ENCODE measurements at places on chromosomes 7 and 10. TPM values are rescaled to one million over a fixed set of nuclear protein-coding genes. Genes with fewer than 3 reads are reported as not detected.
A peak's percentile ranks its signal among the peaks of the same experiment; 100 is the strongest.

GARIN1A gene
- total RNA-seq = 2.4 TPM

EPO gene
- not detected for total RNA-seq

PPP1R3C gene
- total RNA-seq = not detected

DNA sequence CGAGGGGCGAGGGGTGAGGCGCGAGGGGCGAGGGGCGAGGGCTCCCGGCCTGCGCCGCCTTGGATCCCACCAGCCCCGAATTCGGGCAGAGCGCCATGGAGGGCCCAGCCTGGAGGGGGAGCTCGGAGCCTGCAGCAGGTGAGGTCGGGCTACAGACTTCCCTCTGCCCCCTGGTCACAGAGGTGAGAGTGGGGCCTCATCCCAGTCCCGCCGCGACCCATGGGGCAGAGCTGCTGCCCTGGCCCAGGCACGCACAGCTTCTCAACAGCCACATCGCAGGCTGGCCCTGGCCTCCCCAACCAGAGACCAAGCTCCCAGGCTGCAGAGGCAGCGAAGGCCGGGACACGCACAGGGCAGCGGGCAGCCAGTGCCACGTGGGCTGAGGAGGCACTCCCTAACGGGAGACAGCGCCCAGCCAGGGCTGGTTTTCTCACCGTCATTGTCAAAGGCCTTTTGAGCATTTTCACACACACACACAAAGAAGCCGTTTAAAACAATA lies 191.8 kb downstream of the PTPRN2 start:
- H3K4me1 ChIP-seq = no peaks in the 10 kb centered on the region
- H3K4me3 ChIP-seq = no peak overlapping the region
- no peak for DNase-seq
- no peak overlapping the region for H3K27ac ChIP-seq

GRCh38 chr10:73379064-73379748 lies 20.5 kb upstream of the CFAP70 start:
- H3K27me3 ChIP-seq = no peaks in the 10 kb centered on the region
- DNase-seq = no peak
- no peak overlapping the region for H3K27ac ChIP-seq
- H3K36me3 ChIP-seq = peaks cover 24% of the 10 kb centered on the region

GRCh38 chr10:110007161-110007700 lies 553 bp upstream of the ADD3 start:
- peaks cover 26% of the 10 kb centered on the region for H3K4me1 ChIP-seq
- H3K27ac ChIP-seq = peak overlapping the region; percentile 88
- no peak for DNase-seq
- no peaks in the 10 kb centered on the region for H3K27me3 ChIP-seq
- H3K36me3 ChIP-seq = no peaks in the 10 kb centered on the region
- peak overlapping the region; percentile 66 for H3K4me3 ChIP-seq

Data from naive thymus-derived CD4-positive, alpha-beta T cell (primary cell).